Uterus (tissue), 4 donors: ENCODE measurements at places on chromosomes 1 and 21.

- DNase-seq: no peak
Measured at GRCh38 chr1:76830373-76830772, 36.9 kb upstream of the ST6GALNAC5 start.

- no peak for DNase-seq
Measured at GRCh38 chr1:110196917-110197765, 13.0 kb upstream of the KCNC4 start.

- DNase-seq: no peak
Measured at GRCh38 chr1:1343811-1344421, 5.3 kb downstream of the DVL1 start.

GRCh38 chr1:17770983-17771382, 15.8 kb downstream of the ACTL8 start:
- no peak for DNase-seq

DNA sequence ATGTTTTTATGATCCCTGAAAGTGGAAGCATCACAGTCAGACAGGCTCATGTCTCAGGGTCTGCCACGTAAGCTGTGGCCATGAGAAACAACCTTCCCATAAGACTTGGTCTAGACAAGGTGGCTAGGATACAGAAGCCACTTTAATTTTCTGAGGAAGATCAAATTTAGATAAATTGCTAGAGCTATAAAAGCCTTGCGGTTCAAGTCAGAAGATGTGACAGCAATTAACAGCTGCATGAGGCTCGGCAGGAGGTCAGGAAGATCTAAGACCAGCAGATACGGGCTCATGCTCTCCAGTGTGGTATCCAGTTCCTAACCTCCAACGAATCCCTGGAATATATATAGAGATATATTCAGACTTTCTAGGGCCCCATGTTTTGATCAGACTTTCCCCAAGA, 577.1 kb downstream of the PLPP3 start:
- no peak for DNase-seq

DNA sequence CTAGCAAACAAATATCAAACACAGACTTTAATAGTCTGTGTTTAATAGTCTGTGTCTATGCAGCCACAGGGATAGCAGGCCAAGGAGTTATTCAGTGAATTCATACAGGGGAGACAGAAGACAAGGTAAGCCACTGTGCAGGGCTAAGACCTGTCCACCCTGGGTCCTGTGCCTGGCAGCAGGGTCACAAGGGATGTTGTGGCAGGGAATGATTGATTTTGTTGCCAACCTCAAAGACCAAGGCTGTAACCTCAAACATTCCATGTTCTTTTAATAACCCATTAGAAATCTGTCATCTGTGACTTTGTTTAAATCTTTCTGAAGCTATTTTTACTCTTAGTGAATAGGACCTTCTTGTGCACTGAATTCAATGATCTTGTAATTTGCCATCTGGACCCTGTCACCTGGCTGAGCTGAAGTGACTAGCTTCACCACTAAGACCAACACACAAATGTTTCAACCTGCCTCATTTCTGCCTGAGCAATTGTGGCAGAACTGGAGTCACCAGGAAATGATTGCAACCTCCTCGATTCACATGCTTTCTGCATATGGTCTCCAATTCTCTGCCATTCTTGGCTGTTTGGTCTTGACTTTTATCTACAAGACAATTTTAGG, 154.2 kb downstream of the ASTN1 start:
- DNase-seq: no peak

GRCh38 chr1:161725908-161726472, 4.6 kb downstream of the FCRLB start:
- peak; percentile 43 for DNase-seq

GRCh38 chr1:235199441-235199840, 38.4 kb upstream of the RBM34 start:
- no peak for DNase-seq

DNA sequence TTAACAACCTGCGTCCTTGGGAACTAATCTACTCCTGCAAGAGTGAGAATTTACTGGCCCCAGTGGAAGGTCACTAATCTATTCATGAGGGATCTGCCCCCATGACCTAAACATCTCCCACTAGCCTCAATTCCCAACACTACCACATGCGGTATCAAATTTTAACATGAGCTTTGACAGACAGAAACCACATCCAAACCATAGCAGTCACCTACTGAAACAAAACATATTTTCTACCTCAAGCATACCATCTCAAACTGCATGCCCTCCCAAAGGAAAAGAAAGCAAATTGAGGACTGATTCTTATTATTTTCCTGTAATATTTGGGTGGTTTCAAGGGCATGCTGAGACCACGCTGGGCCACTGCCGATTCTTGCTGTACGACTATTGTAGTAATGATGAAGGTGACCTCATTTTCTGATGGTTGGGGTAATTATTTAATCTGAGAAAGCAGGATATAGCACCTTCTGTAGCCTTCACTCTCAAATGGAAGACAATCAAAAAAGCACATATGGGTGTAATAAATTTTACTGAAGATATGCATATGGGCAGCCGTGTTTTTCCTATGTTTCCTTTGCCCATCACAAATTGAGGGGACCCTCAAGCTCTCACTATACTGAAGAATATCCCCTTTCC, 13.2 kb upstream of the GBP5 start:
- DNase-seq: no peak

DNA sequence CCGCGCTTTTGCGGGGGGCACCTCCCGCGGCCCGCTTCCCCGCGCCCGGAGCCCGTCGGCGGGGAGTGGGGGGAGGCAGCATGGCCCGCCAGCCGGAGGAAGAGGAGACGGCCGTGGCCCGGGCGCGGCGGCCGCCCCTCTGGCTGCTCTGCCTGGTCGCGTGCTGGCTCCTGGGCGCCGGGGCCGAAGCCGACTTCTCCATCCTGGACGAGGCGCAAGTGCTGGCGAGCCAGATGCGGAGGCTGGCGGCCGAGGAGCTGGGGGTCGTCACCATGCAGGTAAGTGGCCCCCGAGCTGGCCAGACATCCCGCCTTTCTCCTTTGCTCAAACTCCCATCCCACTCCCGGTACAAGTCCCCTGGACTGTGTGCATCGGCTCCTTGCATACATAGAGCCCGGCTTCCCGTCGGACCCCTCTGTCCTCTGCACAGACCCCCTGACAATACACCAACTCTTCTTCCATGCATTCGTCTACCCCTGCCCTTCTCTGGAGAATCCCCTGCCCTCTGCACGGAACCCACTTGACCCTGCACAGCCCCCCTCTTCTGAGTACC, 812 bp downstream of the CACHD1 start:
- peak; percentile 40 for DNase-seq

GRCh38 chr1:74686928-74687327, 13.3 kb upstream of the ERICH3 start:
- no peak for DNase-seq

DNA sequence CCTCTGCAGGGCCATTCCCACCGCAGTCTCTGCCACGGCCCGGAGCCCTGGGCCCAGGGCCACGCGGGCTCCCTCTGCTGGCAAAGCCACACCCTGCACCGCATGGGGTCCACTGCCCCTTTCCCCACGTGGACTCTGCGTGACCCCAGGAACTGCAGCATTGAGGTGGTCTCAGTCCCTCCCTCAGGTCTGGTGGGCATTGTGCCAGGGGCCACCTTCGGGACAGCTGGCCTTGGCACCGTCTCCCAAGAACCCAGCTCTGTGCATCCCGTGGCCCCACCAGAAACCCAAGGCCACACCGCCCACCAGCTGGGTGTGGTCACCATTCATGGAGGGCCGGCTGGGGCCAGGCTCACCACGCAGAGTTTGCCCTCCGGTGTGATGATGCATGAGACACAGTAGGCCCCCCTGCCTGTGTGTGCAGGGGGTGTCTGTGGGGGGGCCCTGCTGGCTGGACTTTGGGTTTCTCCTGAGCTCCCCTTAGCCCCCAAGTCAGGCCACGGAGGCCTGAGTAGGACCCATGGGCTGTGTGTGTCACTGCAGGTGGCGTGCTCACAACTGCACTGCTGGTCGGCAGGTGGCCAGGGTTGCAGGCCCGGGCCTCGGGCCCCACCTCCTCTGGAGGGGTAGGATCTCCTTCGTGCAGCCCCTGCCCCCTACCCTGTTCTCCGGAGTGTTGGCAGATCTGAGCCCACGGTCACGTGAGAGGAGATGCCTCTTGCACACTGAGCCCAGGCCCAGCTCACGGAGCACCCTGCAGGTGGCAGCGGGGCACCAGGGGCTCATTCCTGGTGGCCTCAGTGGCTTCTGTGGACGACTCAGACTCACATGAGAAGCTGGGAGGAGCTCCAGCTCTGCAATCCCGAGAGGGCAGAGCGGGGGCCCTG, 5.8 kb downstream of the VWA1 start:
- peak; percentile 55 for DNase-seq

- DNase-seq: no peak
Measured at GRCh38 chr21:44379515-44379848, 26.1 kb downstream of the TRPM2 start.

DNA sequence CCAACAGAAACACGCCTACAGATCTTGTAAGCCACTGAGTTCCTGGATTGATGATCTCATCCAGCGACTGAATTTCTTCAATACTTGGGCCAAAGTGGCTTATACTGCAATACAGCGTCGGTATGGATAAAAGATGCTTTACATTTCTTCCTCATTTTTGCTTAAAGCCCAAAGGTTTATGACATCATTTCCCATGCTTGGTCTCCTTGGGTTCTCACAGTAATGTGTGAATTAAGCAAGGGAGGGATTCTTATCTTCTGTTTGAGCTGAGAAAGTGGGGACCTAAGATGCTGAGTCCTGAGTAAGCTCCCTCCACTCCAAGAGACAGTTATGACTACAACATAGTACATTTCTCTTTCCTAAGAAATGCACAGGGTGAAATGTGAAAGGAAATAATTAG, 39.5 kb downstream of the LBR start:
- DNase-seq: no peak
